HT1080 (cell line): ENCODE measurements at places on chromosomes 2 and 18. TPM values are rescaled to one million over a fixed set of nuclear protein-coding genes. Genes with fewer than 3 reads are reported as not detected.
A peak's percentile ranks its signal among the peaks of the same experiment; 100 is the strongest.

- peak; percentile 59 for DNase-seq
These were observed 29.5 kb downstream of the GALNT14 start for GRCh38 chr2:31108561-31109286.

- DNase-seq: no peak
These were observed 41.8 kb downstream of the ST8SIA5 start for GRCh38 chr18:46715062-46715461.

MERTK gene
- total RNA-seq: 2.4 and 3.2 TPM in 2 replicates

TBR1 gene
- 0.13 TPM in 1 of 2 replicates, not detected in the other for total RNA-seq
